A549 (cell line): ENCODE measurements at places on chromosomes 2 and 18.

- peak; percentile 12 for DNase-seq
Observed at GRCh38 chr18:63783394-63783793, 8.2 kb downstream of the SERPINB7 start.

DNA sequence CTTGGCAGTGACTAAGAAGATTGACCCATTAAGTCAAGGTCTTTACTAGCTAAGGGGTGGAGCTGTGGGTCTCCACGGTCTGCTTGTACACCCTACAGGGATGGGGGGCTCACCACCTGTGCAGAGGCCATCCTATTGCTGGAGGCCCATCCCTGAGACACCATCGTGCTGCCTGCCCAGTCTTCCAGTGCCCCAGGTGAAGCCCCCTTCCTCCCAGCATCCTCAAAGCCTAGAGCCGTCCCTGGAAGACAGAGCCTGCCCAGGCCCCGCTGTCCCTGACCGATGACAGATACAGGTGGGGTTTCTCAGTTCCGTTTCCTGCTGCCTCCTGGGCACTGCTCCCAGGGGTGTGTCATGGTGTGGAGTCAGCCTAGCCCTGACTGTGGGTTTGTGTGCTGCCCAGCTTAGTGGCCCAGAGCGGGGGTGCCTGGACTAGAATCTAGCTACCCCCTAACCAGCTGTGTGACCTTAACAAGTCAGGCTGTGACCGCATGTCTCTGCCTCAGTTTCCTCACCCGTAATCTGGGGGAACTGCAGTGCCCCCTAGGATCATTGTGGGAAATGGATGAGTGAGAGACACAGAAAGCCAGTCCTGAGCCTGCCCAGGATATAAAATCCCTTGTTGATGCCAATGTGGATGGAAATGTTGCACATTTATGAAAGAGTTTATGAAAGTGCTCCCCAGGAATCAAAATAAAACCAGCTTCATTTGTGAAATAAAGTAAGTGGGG, 2.0 kb downstream of the OTOS start:
- DNase-seq: no peak

DNA sequence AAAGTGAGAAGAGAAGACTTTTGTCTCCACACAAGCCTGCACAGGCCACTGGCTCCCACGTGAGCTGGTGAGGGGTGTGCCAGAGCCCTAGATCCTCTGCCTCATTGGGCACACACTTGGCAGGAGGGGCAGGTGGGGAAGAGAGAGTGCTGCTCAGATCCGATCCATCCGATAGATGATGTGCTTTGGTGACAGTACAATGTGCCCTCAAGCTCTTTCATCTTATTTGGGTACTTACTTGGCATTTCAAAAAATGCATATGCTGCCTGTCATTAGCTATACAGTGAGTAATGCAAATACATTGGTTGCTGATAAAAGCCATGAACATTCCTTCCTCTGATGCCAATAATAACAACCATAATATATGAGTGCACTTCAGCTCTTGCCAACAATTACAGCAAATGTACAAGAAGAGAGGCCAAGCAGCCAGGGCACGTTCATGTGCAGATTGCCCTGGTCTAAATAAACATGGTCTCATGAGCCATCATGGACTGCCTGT, 255.3 kb downstream of the VAPA start:
- DNase-seq: no peak

DNA sequence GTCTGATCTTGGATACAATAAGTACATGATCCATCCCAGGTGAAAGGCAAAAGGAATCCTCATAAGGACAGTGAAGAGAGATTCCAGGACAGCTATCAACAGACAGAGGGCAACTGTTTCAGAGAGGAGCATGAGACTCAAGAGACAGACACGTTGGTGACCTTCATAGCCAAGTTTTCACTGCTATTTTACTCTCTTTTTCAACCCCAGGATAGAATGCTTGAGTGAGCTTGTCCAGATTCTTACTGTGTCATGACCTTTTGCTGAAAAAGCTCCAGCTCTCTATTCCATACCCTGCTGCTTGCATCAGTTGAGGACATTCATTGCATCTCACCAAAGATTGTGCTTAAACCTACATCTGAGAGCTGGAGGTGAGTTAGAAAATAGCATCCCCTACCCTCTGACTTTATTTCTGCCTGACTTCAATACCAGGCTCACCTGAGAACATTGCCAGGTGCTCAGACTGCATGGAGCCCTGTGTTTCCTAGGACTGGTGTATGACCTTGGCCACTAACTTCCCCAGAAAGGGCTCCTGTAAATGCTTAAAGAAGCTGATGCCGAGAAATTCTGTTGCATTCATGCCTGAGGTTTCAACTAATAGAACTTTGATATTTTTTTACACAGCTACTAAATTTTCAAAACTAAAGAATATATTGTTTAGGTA, 70.4 kb upstream of the TMEM17 start:
- DNase-seq: no peak

DNA sequence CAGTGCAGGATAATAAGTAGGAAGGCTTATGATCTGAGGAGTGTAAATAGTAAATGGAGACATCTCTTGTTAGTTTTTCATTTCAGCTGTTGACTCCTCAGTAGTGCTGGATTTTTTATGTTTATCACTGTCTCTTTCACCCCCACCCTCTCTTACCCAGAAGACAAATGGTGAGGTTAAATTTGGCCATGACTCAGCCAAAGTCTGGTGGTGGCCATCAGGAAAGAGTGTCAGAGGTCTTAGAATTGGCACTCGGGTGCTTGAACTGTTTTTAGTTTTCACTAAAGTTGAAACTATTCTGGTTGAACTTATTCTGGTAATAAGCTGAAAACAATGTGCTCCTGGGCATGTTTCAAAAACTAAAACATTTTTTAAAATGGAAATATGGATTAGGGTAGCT, 123.3 kb downstream of the FHOD3 start:
- DNase-seq: no peak

GRCh38 chr2:172231508-172231907, 128.8 kb upstream of the DLX2 start:
- no peak for DNase-seq

DNA sequence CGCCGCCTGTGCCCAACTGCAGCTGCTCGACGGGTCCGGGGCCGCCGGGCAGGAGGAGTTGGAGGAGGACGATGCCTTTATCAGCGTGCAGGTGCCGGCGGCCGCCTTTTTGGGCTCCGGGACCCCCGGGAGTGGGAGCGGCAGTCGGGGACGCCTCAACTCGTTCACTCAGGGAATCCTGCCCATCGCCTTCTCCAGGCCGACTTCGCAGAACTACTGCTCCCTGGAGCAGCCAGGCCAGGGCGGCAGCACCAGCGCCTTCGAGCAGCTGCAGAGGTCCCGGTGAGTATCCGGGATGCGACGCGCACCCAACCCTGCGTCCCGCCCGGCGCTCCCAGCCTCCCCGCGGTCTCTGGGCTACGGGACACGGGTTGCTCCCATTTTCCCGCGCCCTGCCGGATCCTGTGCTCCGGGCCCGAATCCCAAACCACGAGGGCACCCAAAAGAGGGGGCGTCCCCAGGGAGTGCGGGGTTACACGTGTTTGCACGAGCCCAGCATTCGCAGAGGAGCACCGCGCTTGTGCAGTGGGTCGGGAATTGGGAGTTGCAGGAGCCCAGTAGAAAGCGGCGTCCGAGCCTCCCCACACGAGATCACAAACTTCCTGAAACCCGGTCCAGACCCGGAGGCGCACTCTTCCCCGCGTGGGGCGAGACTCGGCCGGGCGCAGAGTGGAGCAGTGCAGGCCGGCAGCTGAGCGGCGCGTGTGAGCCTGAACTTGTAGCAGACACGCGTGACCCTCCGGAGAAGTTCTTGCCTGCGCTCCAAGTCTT, 1.2 kb downstream of the CABLES1 start:
- DNase-seq: no peak

- no peak for DNase-seq
Observed at GRCh38 chr2:10820562-10820961, 8.0 kb upstream of the PDIA6 start.

DNA sequence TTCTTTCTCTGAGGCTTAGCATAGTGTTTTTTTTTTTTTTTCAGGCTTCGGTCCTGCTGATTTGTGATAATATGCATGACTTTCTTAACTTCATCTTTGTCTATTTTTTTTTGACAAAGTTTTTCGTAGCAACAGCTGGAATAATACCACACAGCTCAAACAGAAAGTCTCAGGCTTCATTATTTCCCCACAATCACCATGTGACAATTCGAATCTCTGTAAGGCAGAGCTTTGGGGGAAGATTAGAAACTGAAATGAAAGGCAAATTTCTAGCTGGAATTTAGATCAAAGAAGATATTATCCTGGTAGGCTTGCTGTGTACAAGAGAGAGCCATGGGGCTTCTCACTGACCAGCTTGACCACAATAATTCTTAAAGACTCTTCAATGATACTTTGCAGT, 12.2 kb upstream of the CD28 start:
- DNase-seq: no peak

DNA sequence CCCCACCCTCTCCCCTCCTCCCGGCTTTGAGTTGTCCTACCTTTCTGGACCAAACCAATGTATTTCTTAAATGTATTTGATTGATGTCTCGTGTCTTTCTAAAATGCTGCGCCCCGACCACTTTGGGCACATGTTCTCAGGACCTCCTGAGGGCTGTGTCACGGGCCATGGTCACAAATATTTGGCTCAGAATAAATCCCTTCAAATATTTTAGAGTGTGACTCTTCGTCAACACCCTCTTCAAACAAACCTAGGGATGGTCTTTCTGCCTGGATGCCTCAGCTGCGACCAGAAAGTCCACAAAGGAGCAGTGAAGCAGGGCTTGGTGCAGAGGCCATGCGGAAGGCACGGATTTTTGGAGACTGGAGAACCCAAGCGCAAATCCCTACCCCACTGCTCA, 1.1 kb upstream of the SLC35F6 start:
- no peak for DNase-seq

- DNase-seq: peak; percentile 93
Observed at GRCh38 chr2:65366595-65367125, 65.7 kb downstream of the SPRED2 start.

DNA sequence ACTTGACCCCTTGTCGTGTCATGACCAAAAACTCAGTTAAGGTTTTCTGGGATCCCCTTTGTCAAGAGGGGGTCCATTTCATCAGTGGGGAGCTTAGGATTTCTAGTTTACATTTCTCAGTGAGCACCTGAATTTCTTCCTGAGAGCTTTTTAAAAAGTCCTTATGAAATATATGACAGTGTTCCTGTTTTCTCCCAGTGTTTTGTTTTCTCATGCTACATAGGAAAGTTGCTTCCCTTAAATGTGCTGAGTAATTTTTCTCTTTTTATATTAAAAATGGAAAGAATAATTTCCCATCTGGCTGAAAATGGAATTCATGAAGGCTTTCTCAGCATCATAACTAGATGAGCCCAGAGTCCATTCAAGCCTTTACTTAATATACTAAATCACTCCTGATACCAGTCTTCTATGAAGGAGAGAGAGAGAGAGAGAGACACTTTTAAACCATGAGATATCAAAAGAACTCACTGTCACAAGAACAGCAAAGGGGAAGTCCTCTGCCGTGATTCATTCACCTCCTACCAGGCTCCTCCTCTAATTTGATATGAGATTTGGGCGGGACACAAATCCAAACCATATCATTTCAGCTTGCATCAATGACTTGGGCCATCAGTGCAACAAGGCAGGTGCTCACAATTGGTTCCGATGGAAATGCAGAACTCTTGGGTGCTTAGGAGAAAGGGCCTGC, 61.1 kb downstream of the XRCC5 start:
- no peak for DNase-seq

- no peak for DNase-seq
Observed at GRCh38 chr2:128444816-128445522, 126.3 kb upstream of the HS6ST1 start.

GRCh38 chr18:22346401-22346952, 71.2 kb downstream of the CTAGE1 start:
- DNase-seq: no peak

GRCh38 chr2:55408098-55408882, 11.4 kb downstream of the CCDC88A start:
- no peak for DNase-seq

- DNase-seq: peak; percentile 9
Observed at GRCh38 chr2:99819766-99820165, 322.6 kb downstream of the AFF3 start.

DNA sequence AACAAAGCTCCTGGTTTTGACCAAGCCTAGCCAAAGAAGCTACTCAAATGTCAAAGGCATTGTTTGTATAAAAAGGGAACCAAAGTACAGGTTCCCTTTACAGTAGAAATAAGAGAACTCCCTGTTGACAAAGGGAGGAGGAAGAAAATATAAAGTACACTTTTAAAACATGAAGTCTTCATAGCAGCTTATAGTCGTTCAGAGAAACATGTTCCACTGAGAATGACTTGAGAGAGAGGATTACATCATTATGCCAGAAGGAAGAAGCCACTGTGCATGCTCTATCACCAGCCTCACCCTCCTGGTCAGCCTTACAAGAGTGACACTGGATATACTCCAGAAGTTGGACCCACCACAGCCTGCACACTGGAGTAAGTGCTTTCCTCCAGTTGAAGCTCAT, 2.5 kb upstream of the DHRS9 start:
- no peak for DNase-seq

DNA sequence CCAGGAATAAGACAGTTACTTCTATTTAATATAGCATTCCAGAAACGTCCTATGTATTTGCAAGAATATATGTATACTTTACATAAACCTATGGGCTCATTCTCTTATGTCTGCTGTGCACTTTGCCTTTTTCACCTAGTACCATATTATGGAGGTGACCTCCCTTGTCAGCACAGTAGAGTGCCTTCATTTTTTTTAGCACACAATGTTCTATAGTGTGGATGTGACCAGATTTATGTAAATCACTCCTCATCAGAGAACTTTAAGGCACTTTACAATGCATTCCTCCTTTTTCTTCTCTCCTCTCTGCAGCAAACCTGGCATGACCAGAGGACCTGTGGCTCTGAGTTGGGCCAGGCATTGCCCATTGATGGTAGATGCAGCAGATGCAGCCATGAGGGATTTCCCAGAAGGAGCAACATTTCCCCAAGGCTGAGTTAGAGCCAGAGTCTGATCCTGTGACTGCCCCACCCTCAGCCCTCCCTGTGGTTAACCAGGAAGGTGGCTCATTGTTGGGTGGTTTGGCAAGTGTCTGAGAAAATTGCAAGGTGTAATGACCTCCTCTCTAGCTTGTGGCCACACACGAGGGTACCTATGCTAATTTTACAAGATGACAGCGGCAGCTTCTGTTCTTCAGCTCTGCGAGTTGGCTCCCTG, 76.5 kb upstream of the DLX2 start:
- no peak for DNase-seq

DNA sequence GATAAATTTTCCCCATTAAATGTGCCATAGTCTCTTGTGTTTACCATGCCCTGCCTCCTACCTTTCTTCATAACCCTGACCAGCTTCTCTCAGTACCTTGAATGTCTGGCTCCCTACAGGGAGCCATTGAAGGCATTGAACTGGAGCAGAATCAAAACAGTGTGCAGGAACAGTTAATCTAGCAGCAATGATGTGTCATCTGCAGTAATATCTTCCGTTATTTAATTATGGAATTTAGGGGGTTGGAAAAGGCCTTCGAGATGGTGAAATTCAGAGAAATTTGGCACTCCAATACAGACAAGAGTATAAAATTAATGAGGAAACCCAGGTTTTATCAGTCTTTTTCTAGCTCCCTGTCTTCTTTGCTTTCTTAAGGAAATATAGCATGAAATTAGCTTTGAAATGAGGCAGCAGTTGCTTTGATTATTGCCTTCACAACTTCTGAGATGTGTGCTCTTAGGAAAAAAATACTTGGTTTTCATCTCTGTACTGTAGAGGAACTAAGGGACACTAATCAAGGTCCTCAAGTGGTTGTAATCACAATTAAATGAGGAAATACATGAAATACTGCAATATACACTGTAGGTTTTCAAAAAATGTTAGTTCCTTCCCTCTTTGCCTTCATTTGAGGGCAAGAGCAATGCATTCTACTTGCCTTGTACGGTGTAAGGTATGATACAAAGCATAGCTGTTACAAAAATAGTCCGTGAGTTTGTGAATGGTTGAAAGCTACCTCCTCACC, 369.1 kb downstream of the SETBP1 start:
- DNase-seq: no peak

GRCh38 chr2:48210189-48210588, 303.9 kb upstream of the FBXO11 start:
- DNase-seq: no peak
